ENCODE measurements at places on chromosomes 16 and 17.

GRCh38 chr16:22098405-22099255 is 6.3 kb downstream of the VWA3A start:
- no peak for DNase-seq
- peak overlapping the region; percentile 20 for H3K4me3 ChIP-seq
- H3K27me3 ChIP-seq, result peaks cover 27% of the 10 kb centered on the region
- no peaks in the 10 kb centered on the region for H3K36me3 ChIP-seq
- H3K27ac ChIP-seq, result no peak overlapping the region

DNA sequence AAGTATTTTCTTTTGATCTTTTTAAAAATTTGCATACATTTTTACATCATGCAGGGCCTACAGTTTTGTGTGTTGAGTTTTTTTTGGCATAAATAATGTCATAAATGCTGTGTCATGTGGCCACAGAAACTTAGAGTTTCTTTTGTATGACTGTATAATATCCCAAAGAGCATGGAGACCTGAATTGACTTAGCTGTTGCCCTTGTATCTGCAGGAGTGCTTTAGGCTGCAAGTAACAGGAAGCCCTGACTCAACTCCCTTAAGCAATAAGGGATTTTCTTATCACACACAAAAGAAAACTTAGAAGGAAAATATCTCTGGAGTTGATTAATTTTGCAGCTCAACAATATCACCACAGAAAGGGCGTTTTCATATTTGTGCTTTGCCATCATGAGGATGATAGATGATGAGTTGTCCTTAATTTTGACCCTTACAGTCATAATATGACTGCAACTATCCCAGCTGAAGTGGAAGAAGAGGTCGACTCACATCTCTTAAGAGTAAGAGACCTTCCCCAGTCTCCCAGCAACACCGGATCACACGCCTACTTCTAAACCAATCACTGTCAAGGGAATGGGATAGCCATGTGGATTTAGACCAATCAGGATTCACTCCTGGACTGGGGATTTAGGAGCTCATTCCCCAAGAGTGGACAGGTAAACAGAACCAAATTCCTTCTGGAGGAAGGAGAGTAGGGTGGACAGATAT is 138.9 kb downstream of the GSG1L start:
- no peaks in the 10 kb centered on the region for H3K36me3 ChIP-seq
- peaks cover 49% of the 10 kb centered on the region for H3K27me3 ChIP-seq
- H3K27ac ChIP-seq, result no peak overlapping the region
- no peak for DNase-seq
- H3K4me3 ChIP-seq, result no peak overlapping the region

GRCh38 chr16:87368029-87368770 is 15.4 kb downstream of the FBXO31 start:
- no peaks in the 10 kb centered on the region for H3K36me3 ChIP-seq
- peak; percentile 4 for DNase-seq
- no peaks in the 10 kb centered on the region for H3K27me3 ChIP-seq
- H3K4me1 ChIP-seq, result no peaks in the 10 kb centered on the region

- H3K36me3 ChIP-seq, result peaks cover 45% of the 10 kb centered on the region
- no peak for DNase-seq
- H3K27me3 ChIP-seq, result no peaks in the 10 kb centered on the region
- H3K27ac ChIP-seq, result no peak overlapping the region
Observed at GRCh38 chr17:17146786-17147406, 59.2 kb downstream of the PLD6 start.

- H3K36me3 ChIP-seq, result no peaks in the 10 kb centered on the region
- H3K4me1 ChIP-seq, result peaks cover 6% of the 10 kb centered on the region
- H3K27me3 ChIP-seq, result peaks cover 75% of the 10 kb centered on the region
- DNase-seq, result no peak
- H3K4me3 ChIP-seq, result peak overlapping the region; percentile 22
Observed at GRCh38 chr16:12901204-12901596, 198 bp upstream of the SHISA9 start.

DNA sequence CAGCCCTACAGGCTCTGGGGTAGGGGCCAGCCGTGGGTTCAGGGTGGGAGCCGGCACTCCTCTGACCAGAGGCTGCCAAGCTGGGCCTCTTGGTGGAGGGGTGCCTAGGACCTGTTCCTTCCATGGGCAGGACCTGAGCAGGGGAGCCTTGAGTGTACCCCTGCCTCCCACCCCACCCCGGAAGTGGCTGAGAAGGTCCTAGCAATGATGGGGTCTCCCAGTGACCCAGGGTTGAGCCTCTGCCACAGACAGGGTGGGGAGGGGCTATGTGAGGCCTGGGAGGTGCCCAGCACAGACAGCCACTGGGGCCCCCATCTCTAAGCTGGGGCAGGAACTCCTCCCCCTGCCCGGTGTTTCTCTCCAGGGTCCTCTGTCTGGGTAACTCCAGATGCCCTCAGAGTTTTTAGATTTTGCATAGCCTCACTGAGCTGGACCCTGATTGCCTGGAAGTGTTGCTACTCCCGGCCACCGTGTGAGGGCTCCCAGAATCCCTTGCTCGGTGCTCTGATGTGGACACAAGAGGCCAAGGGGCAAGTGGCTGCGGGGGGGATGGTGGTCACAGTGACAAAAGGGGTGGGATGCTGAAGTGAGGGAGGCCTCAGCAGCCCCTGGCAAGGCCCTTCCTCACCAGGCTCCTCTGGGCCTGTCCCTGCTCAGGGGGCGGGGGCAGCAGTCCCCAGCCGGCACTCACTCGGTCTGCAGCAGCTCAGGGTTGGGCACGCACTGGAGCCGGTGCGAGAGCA is 6.4 kb upstream of the MTSS2 start:
- H3K4me1 ChIP-seq, result peaks cover 92% of the 10 kb centered on the region
- peak overlapping the region; percentile 100 for H3K27ac ChIP-seq
- no peak for DNase-seq
- no peak overlapping the region for H3K4me3 ChIP-seq

DNA sequence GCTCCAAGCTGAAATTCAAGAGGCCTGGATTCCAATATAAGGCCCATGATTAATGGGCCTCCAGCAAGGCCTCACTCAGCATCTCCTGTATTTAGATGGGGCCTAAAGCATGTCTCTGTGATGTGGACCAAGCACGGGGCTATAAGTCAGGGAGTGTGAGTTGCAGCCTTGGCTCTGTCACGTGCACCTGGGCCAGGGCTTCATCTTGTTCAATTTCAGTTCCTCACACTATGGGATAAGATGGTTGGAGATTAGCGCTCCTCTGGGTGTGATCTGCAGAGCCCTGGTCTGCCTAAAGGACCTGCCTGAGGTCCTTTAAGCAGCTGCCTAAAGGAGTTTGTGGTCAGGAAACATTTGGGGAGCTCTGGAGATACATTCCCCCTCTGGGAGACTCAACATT is 25.2 kb downstream of the KLHL36 start:
- H3K36me3 ChIP-seq, result no peaks in the 10 kb centered on the region
- no peak for DNase-seq
- no peaks in the 10 kb centered on the region for H3K4me1 ChIP-seq

GRCh38 chr16:69542974-69543373 is 22.8 kb upstream of the NFAT5 start:
- DNase-seq, result no peak
- H3K27ac ChIP-seq, result no peak overlapping the region
- H3K4me1 ChIP-seq, result no peaks in the 10 kb centered on the region
- no peak overlapping the region for H3K4me3 ChIP-seq

- DNase-seq, result no peak
- H3K4me3 ChIP-seq, result no peak overlapping the region
- no peaks in the 10 kb centered on the region for H3K36me3 ChIP-seq
Observed at GRCh38 chr17:38424297-38424972, 3.8 kb upstream of the ARHGAP23 start.

Measured in chondrocyte (in vitro differentiated cells).